ENCODE measurements at places on chromosomes 6 and 20.

DNA sequence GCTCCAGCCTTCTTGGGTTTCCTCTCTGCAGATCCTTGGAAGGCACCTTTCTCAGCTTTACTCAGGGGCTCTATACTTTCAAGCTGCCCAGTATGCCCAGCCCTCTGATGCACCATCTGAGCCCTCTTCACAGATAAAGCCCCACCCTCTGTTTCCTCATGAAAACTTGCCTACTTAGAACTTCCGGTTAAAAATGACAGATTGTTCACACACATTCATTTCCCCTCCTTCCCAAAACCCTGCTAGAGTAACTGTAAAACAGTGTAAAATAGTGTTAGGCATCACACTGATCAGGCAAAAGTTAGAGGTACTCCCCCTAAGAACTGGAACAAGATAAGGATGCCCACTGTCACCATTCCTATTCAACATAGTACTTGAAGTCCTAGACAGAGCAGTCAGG, 14.0 kb upstream of the GCM1 start:
- no peak for DNase-seq

DNA sequence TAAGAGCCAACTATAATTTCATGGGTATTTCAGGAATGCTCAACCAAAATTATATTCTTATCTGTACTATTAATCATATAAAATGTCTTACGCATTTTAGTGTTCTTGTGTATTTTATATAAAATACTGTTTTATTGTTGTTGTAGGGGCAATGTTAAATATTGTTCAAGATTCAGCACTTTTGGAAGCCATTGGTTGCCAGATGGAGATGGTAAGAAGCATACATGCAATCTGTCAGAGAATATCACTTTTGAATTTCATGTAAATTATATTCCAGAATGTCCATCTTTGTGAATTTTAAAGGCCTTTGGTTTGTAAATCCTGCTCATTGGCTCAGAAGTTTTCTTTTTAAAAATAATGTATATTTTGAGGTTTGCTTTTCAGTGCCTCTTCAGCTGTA, 50.0 kb upstream of the ADIG start:
- no peak for DNase-seq

DNA sequence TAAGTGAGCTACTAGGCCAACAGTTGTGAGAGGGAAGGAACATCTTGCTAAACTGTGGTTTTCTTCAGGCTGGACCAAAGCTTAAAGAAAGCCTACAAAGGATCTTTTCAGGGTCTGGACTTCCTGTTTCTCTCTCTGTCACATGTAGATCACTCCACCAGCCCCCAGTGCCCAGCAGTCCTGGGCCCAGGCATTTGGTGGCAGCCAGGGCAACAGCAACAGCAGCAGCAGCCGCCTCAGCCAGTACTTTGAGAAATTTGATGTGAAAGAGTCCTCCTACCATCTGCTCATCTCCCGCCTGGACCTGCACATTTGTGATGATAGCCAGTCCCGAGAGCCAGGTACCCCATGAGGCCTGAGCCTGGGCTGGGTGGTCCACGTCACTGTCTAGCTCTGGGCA, 44.1 kb downstream of the BLTP3A start:
- DNase-seq, result no peak

DNA sequence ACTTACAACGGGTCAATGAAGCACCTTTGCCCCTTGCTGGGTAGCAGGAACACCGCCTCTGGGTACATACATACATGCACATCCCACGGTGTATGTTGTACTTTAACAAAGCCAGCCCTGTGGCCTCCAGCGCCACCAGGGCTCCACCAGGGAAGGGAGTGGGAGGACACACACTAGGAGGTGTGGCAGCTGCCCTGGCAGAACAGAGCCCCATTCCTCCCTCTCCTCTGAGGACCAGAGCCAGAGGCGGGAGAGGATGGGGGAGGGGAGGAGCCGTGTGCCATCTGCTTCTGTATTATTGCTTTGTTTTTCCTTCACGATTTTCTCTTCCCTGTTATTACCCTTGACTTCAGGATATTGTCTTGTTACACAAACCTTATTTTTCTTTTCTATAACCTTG, 105.8 kb upstream of the TRAF3IP2 start:
- no peak for DNase-seq

- no peak for DNase-seq
Observed at GRCh38 chr6:93663111-93663510, 243.8 kb upstream of the EPHA7 start.
